ENCODE measurements at places on chromosomes 12 and 14.
A peak's percentile ranks its signal among the peaks of the same experiment; 100 is the strongest.

GRCh38 chr14:100643426-100643825 is 56.2 kb upstream of the BEGAIN start:
- no peak for DNase-seq

DNA sequence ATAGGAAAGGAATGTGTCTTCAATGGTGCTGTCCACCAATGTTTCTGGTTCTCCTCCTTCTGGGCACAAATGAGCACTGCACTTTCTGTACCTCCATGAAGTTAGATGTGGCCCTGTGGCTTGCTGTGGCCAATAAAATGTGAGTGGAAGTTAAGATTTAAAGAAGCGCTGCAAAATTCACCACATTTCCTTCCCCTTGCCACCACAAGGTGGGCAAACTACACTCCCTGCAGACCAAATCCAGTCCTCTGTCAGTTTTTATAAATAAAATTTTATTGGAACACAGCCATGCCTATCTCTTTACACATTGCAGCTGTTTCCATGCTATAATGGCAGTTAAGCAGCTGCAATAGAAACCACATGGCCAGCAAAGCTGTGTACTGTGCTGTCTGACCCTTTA is 141.4 kb upstream of the TMPO start:
- no peak for DNase-seq

GRCh38 chr14:80959496-80959895 is 4.1 kb downstream of the TSHR start:
- DNase-seq: no peak

DNA sequence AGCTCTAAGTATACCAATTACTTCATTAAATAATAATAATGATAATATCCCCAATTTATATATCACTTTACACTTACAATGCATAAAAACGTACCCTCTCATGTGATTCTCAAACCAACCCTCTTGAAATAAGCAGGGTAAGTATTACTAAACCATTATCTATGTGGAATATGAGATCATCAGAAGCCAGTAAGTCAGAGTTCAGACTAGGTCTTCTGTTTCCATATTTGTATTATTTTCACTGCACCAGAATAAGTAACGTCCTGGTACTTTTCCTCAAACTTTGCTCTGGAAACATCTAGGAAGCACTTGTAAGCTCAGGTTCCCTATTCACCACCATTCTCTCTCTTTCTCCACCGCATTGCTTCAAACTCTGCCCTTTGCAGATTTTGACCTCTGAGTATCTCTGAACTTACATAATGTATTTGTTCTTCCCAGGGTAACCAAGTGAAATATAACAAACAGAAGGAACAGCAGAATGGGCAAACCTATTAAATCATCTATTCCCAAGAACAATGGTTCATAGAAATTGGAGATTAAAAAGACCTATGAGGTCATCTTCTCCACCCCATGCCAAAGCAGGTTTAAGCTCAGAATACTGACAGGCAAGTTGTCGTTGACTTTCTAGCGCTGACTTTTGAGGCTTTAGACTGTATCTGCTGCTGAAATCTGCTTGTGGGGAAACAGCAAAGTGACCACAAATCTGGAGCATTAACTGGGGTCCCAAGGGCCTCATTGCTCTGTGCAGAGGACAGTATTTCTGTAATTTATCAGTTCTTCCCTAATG is 161.3 kb upstream of the FAR2 start:
- no peak for DNase-seq

DNA sequence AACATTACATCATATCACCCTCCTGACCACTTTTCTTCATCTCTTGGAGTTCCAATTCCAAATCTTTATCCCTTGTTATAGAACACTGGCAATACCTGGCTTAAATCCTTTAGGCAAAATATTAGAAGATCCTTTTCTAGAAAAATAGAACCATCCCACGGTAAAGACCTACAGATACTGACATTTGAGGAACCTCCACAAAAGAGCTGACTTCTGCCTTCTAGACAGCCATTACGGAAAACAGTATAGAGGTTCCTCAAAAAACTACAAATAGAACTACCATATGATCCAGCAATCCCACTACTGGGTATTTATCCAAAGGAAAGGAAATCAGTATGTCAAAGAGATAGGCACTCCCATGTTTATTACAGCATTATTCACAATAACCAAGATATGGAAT is 241.7 kb upstream of the AMIGO2 start:
- DNase-seq: no peak

DNA sequence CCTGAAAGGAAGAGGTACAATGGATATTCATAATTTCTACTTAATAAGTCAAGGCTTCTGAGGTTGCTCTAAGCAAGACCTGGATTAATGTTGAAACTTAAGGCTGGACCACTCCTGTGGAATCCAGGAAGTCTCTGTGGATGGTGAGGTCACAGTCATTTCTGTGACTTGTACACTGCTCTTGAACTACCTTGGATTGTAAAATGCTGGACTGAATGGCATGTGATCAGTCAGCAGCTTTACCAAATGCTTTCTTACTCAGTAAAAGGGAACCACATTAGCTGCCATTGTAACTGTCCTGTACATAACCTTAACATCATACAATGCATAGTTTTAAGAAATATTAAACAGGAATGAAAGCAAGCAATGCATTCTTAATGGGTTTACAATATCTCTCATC is 182.9 kb downstream of the NOVA1 start:
- no peak for DNase-seq

- DNase-seq: peak; percentile 88
Measured at GRCh38 chr12:89370850-89371249, 18.5 kb upstream of the DUSP6 start.

- DNase-seq: no peak
Measured at GRCh38 chr14:54462048-54462447, 20.9 kb upstream of the CNIH1 start.

DNA sequence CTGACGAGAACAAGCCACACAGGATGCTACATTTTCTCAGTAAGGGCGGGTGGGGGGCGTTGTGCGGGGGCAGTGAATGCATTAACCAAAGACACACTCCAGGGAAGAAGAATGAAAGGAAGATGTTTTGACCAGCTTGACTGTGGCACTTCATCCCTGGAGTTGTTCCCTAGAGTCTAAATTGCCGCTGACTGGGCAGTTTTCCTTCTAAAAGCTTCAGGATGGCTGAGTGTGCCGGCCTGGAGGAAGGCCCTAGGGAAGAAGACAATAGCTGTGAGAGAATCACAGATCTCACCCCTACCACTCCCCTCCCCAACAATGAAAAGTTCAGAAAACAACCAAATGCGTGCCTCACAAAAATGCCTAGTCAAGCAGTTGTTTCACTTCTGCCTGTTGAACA is 67.2 kb downstream of the NKX2-1 start:
- DNase-seq: no peak

- peak; percentile 23 for DNase-seq
Measured at GRCh38 chr12:121668750-121669520, 519 bp downstream of the MORN3 start.

DNA sequence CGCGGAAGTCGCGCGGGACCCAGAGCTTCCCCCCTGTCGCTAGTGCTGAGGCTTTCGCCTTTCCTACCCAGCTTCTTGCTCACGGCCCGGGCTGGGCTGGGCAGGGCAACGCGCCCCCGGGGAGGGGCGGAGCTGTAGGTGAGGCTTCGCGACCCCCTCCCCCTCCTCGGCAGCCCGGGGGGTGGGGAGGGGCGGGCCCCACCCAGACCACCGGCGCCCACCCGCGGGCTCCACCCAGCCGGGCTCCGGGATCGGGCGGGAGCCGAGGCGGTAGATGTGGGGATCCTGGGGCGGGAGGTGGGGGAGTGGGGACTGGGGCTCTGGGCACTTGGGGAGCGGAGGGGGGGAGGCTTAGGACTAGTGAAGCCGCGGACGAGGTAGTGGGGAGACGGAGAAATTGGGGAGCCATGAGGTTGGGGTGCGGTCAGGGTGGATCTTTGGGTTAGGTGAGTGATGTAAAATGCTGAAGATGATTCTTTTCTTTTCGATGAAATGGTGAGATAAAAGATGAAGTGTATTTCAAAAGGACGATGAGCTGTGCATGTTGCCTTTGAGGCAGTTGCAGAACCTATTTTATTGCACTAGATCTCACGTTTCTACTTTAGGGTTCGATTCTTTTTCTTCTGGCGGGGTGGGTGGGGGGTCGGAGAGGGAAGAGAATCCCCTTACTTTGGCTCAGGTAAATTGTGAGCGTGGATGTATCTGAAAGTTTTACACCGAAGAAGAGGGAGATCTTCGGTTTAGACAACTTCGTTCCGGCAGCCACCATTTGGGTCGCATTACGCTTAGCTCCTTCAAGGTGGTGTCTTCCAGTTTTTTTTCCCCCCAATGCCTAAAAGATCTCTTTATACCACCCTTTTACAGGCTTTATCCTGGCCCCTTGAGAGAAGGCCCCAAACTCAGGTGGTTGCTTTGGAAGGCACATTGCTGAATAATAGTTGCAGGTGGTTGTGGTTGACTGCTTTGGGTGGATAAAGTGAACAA is 619 bp downstream of the ERC1 start:
- no peak for DNase-seq

DNA sequence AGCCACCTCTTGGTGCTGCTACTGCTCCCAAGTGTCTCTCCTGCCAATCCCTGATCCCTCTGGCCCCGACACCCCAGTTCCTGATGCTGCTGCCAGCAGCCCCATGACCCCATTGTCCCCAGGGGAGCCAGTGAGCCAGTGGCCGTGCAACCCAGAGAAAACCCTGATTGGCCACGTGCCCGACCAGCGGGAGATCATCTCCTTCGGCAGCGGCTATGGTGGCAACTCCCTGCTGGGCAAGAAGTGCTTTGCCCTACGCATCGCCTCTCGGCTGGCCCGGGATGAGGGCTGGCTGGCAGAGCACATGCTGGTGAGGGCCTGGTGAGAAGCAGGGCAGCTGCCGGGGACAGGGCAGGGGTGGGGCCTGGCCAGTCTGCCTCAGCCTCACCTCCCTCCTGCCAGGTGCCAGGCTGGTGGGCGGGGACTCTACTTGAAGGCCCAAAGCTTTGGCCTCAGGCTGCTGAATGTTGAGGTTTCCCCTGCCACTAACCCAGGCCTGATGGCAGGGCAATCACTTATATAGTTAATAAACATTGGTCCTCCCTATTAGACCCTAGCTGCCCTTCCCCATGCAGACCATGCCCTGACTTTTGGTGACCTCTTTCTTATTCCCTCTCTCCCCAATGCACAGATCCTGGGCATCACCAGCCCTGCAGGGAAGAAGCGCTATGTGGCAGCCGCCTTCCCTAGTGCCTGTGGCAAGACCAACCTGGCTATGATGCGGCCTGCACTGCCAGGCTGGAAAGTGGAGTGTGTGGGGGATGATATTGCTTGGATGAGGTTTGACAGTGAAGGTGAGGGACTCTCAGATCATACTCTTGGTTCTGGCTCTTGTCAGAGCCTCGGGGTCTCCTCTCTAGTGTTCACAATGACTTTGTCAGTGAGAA is 5.1 kb downstream of the PCK2 start:
- no peak for DNase-seq

GRCh38 chr14:65287264-65288131 is 125.0 kb upstream of the FUT8 start:
- no peak for DNase-seq
